ENCODE measurements at places on chromosomes 7 and 10.

DNA sequence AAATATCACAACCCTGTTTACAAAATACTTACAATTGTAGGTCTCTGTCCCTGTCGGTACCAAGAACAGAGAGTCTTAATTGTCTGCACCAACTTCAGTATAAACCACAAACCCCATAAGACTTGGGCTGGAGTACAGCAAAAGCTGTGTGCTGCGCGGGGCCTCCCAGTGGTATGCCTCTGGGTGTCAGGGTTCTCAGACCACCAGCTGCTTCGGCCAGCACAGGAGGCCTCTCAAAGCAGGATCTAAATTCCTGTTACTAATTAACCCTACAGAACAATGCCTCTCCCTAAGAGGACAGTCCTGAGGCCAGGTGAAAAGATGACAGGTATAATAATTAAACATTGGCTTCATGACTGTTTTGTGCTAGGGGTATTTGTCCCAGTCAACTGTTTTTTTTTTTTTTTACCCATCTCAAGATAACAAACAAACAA is 957 bp upstream of the SVIL start:
- DNase-seq: no peak

- no peak for DNase-seq
Observed at GRCh38 chr10:113091920-113092319, 141.9 kb downstream of the TCF7L2 start.

DNA sequence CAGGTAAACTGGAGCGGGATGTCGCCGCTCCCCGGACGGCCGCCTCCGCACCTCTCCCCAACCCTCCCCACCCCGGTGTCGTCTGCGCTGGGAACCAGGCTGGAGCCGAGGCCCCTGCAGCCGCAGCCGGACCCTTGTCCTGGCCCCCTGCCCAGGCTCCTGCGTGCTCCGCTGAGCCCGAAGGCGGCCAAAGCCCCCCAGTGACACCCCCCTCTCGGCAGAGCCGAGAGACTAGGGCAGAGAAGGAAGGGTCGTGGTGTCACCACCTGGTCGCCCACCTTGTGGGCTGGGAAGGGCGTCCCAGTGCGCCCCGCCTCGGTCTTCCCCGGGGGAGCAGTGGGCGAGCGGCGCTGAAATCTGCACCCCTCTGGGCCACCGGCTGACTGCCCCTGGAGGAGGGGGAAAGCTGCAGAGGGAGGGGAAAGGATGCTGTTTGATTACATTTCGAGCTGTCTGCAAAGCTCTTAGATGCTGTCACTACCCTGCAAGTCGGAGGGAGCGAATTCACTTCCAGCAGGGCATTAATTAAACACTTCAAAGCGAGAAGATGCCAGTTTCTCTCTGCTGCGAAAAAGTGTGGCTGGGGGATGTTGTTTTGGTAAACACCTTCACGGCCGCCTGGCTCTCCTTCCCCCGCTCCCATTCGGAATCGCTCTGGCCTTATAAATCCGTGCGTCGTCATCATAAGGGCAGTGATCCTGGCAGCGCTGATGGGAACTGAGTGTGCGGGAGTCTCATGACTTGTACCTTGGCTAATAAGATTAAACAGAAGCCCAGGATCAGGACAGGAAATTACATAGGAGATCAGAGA is 622 bp downstream of the DYNC1I1 start:
- DNase-seq: no peak

GRCh38 chr7:47885309-47885986 is 62.8 kb downstream of the PKD1L1 start:
- DNase-seq: no peak

GRCh38 chr10:107103174-107104025 is 61.1 kb downstream of the SORCS1 start:
- no peak for DNase-seq

GRCh38 chr10:124210263-124210662 is 116.9 kb upstream of the CHST15 start:
- DNase-seq: no peak

DNA sequence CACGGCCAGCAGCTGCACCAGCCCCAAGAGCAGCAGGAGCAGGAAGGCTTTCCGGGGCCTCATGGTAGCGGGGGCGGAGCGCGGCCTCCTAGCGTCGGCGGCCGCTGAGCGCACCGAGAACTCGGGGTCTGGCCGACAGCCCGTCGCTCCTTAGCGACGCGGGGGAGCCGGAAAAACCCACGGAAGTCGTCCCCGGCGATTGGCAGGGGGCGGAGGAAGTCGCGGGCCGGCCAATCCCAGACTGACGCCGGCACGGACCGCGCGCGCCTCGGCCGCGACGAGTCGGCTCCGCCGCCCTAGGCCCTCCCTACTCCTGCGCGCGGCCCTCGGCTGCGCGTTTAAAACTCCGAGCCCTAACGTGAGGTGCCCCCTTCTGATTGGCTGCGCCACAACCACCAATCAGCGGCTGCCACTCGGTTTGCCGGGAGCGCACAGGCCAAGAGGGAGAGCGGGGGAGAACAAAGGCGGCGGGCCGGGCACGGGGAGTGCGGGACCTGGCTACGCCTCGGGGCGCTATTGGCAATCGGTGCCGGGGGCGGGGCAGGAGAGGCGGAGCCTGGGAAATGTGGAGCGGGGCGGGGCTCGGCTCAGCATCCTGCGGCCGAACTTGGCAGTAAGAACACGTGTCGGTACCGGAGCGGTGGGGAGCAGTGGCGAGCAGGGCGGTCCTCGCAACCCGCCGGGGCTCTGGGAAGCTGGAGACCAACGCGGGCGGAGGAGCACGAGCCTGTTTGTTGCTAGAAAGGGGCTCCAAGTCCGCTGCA is at the start of gene PDIA4:
TSS of gene PDIA4 (minus strand) at position 160 of the 764 bp plus-strand sequence. CDS start at position 63, 97 bp downstream.
- DNase-seq: peak; percentile 98

DNA sequence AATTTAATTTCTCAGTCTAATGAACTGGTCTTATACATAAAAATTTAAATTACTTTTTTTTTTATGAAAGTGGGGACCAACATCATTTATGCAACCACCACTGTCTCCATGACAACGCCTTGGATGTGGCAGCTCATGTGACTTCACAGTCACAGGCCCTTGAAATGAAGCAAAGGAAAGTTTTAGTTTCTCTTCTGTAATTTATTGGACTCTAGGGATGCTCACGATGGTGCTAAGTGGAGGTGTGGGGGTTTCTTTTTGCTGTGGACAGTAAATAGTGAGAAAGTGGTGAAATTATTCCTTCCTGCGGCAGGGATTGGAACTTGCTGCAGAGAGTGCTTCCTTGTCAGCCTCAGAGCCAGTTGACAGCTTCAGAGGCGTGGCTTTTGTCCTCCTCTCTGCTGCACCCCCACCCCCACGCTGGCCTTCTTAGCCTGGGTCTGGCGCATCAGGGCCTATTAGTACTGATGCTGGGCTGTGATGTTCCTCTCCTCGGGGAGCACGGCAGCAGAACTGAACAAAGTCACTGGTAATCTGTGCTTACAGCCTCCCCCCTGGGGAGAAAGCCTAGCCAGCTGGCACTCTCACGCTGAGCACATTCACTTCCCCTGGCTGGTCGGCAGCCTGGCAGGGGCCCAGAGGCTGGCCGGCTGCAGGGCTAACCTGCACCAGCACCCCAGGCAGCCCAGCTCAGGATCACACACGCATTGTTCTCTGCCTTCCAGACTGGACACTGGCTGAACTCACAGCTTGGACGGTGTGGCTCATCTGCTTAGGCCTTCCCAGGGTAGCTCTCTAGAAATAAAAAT is 517.5 kb upstream of the GALNT17 start:
- no peak for DNase-seq

DNA sequence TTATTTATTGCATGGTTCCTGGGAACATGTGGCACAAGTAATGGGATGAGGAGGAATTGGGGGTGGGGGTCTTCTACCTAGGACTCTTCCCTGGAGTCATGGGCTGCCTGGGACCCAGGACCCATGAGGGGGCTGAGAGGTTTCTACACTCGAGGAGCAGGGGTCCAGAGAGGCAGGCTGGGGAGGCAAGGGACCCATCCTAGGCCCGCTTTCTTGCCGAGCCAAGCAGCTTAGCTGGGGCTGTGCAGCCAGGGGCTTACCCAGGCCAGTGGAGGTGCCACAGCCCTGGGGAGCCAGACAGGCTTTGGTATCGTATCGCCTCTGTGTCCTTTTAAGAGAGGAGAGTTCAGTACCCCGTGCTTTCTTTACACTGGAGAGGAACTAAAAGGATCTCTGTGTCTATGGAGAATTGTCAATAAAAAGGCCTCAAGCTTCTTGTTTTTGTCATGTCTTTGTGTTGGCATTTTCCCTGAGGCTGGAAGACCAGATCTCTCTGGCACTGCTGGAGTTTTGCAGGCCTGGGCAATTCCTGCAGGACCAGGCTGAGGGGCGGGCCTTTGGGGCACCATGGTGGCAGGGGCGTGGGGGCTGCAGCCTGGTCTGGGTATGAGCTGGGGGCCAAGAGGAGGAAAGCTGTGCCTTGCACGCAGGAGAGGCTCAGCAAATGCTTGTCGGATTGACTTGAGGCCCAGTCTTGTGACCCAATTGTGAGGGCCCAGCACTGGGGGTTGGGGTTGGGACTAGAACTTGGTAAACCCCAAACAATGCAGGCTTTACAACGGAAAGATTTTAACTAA is 11.1 kb downstream of the SFRP5 start:
- DNase-seq: no peak

DNA sequence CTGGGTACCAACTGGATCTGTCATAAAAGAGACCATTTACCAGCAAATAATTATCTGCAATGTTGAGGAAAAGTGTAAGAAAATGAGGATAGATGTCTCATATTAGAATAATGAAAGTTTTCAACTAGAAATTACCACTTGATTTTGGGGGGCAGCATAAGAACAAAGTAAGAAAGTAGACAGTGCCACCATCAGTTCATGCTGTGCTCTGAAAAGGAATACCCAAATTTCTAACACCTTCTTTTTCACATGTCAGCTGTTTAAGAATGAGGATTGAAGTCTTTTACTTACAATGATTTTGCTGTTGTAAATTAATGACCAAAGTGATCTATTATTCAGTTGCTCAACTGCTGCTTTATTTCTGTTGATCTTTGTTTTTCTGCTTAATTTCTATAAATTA is 578.3 kb downstream of the ETV1 start:
- no peak for DNase-seq

- no peak for DNase-seq
Observed at GRCh38 chr7:79880312-79880711, 254.3 kb upstream of the GNAI1 start.

DNA sequence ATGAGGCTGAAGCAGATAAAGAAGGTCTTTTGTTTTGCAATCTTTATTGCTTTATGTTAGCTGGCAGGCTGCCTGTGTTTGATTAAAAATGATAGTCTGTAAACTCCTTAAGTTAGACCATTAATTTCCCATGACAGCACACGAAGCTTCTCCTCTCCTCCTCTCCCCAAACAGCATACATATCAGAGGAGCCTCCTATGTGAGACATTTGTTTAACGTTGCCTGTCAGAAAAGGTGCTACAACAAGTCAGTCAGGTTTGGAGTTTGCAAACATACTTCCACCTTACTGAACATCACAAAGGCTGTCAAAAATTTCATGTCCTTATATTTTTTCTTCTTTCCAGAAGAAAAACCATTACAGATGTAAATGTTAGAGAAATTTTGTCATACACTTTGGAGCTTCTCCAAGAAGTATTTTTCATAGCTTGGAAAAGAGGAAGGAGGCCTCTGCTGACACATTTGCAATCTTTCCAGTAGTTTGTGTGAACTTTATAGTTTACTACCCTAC is 393.1 kb downstream of the EXOC4 start:
- DNase-seq: no peak

- DNase-seq: no peak
Observed at GRCh38 chr7:120628251-120628650, 229.7 kb downstream of the TSPAN12 start.

GRCh38 chr10:30782537-30783461 is 153.2 kb upstream of the LYZL2 start:
- DNase-seq: no peak

DNA sequence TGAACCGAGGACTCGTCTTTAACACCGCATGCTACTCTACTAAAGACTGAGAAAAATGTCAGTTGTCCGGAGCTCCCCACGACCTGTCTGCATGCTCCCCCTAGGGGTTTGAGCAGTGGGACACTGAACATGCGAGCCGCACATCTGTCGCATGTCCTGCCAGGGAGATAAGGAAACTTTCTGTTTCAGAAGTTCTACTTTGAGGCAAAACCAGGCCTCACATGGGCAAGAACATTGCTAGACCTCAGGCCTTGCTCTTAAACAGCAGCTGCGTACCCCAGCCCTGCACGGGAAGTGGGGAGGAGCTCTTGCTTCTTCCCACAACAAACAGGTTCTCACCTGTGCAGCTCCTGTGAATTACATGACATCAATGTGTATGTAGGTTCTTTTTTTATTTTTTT is 30.3 kb upstream of the HERPUD2 start:
- DNase-seq: peak; percentile 66

GRCh38 chr10:75062506-75063299 is 48.8 kb upstream of the SAMD8 start:
- DNase-seq: no peak

DNA sequence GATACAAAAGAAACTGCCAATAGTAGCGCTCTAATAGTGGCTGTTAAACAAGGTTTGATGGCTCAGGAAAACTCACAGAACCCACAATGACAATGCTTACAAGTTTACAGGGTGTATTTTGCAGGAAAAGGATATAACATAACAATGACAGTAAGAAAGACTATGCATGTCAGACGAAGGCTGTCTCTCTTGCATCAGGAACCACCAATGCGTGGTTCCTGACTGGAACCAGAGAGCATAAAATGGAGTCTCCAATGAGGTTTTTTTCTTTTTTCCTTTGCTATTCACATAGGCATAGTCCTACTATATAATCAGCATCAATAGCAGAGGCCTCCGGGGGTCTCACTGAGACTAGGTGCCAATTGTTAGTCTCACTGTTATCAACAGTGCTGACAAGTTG is 120.4 kb upstream of the STEAP1 start:
- no peak for DNase-seq

- no peak for DNase-seq
Observed at GRCh38 chr7:96624954-96625353, 84.7 kb downstream of the SEM1 start.

DNA sequence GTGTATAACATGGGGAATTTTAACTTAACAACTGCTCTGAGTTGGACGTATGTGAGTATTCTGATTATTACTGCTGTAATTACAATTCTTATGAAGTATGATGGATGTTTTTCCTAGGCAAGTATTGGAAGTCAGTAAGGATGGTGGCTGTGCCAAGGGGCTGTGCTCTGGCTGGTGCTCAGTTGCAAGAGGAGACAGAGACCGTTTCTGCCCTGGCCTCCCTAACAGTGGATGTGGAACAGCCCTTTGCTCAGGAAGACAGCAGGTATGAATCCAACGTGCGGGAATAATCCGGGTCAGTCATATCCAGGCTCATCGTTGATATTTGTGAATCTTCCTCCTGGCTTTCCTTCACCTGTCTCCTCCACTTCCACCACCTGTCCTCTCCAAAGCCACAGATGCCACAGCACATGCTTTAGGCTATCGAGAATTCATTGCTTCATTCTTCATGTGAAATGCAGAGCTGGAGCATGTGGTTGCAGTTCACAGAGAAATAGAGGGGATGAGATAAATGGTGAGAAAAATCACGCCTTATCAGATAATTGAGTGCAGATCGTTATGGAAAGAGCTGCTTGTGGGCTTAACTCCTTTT is 141.7 kb downstream of the TWIST1 start:
- no peak for DNase-seq

Data from T follicular helper cell (primary cell).